ENCODE measurements at places on chromosomes 2 and 18.

- DNase-seq = peak; percentile 19
Measured at GRCh38 chr2:127829845-127830246, 18.9 kb upstream of the WDR33 start.

DNA sequence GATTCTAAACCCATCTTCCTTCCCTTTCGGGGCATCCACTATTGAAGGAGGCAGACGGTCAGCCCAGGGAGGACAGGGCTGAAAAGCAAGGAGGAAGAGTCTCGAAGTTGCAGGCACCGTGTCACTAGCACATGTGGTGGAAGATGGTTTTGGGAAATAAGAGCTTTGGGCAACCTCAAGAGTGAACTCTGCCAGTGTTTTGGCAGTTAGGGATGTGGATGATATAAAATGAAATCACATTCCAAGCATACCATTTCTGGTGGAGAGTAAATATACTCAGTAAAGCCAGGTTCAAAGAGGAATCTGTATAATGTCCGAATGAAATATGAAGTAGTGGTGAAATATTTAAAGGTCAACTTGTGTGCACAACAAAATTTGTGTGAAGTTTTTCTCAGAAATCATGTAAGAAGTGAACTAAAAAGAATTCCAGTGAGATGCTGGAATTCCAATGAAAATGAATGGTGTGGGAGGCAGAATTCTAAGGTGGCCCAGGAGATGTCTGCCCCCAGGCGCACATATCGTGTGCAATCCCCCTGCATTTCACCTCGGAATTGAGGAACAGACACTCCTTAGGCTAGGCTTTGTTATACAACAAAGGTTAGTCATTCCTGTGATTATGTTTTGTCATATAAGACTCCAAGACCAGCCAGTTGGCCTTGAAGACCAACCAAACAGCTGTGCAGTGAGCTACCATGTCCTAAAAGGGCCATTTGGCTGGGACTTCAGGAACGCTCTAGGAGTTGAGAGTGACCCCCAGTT lies 147.1 kb downstream of the SH3BP4 start:
- DNase-seq = no peak

DNA sequence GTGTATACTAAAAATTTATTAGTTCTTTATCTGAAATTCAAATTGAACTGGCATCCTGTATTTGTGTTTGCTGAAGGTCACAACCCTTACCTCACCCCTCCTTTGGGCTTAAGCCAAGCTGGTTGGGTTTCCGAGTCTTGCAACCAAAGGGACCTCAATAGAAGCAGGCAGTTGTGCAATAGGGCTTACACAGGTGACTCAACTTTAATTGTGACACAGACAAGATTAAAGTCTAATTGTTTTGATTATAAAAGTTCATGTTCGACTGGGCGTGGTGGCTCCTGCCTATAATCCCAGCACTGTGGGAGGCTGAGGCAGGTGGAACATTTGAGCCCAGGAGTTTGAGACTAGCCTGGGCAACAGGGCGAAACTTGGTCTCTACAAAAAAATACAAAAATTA lies 71.5 kb downstream of the RAB31 start:
- no peak for DNase-seq

- no peak for DNase-seq
Measured at GRCh38 chr2:62539606-62540407, 33.8 kb upstream of the TMEM17 start.

DNA sequence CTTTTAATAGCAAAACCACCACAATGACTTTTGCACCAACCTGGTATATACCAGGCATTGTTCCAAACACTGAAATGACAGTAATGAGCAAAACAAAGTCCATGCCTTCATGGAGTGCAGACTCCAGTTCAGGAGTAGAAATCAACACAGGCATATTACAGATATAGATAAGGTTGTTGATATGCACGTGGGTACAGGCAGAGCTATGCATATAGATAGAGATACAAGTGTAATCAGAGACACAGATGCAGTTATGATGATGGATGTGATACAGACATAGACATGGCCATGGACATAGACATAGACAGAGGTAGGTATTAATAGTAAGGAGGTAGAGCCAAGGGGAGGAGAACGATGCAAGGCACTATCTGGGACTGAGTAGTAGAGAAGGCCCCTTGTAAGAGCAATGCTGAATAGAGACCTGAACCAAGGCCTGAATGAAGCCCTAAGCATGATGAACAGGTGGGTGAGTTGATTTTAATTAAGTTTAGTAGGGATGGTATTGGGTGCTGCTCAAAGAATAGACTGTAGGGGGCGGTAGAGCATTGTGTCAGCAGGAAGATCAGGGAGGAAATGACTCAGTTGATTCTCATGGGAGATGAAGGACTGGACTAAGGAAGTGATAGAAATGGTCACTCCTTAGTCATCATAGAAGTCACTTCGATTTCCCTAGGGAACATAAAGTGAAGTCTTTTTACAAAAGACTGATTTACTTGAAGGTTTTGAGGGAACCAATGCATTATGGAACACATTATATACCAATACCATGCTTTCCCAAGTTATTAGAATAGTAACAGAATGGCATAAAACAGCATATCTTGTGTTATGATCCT lies 39.4 kb downstream of the CMPK2 start:
- no peak for DNase-seq

DNA sequence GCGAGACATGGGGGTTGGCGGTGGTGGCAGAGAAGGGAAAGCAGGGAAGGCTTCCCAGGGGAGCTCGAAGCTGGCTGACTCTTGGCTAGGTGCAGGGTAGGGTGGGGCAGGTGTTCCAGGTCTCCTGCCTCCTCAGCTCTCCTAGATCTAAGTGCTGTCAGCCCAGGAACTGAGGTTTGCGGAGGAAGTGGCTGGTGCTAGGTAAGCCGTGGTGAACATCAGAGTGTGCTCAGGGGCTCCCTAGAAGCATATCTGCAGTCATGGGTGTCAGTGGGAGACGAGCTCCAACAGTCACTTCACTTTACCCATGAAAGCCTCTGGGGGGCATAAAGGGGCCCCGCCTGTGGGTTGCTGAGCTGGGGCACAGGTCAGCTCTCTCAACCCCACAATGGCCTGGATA lies 34.1 kb downstream of the ARHGEF4 start:
- no peak for DNase-seq

DNA sequence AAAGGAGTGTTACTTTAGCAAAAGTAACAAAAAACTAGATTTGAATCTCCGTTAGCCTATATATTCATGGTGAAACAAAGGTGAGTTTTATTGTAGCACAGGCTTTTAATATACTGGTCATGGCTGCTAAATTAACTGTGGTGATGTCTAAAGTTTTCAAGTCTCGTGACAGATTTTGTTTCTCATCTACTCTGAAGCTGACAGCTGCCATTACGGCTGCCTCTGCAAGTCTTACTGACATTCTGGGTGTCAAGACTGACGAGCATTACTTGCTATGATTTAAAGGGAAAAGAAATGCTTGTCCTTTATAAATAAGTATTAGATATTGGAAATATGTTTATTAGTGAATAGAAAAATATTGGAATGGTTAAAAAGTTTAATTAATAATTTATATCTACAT lies 207.7 kb downstream of the DSEL start:
- no peak for DNase-seq

- DNase-seq = no peak
Measured at GRCh38 chr2:151796774-151797173, 31.4 kb downstream of the ARL5A start.

DNA sequence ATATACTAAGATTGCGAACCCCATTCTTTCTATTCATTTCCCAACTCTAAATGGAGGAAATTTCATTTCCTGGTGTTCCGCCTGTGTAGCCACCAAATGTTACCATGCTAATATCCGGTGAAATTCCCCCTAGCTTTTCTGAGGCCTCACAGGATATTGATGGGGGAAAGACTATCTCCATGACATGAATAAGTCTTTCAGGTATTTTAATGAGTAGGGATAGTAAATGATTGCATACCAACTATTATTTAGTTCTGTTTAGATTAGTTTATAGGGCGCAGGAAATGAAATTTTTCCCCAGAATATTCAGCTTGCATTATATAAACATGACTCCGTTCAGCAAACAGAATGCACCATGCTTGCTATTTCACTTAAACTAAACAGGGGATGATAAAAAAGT lies 55.4 kb downstream of the COL5A2 start:
- no peak for DNase-seq

DNA sequence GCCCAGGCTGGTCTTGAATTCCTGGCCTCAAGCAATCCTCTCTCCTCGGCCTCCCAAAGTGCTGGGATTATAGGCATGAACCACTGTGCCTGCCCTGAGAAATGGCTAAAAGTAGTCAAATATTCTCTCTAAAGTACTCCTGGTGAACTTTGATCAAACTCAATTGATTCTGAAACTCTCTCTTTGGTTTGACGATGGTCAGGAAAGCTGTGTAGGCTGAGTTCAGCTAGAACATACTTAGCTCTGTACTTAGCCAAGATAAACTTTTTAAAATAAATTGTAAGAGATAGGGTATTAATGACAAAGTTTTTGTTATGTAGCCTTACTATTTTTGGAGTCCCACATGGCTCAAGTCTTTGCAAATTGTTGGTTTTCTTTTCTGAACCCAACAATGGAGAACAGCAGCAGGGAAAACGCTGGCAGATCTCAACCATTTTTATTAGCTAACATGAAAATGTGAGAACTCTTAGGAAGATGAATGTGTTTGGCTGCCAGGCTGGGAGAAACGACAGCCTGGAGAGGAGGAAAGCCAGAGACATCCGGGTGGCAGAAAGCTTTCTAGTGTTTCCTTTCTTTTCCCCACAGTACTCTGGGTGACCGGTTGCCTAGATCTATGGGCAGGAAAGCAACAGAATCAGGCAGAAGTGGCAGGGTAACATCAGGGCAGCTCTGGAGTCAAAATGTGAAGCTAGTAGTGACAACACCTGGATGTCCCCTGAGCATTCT lies 193.0 kb upstream of the LHCGR start:
- DNase-seq = no peak

GRCh38 chr2:96146153-96146880 lies 1.1 kb upstream of the DUSP2 start:
- DNase-seq = no peak

DNA sequence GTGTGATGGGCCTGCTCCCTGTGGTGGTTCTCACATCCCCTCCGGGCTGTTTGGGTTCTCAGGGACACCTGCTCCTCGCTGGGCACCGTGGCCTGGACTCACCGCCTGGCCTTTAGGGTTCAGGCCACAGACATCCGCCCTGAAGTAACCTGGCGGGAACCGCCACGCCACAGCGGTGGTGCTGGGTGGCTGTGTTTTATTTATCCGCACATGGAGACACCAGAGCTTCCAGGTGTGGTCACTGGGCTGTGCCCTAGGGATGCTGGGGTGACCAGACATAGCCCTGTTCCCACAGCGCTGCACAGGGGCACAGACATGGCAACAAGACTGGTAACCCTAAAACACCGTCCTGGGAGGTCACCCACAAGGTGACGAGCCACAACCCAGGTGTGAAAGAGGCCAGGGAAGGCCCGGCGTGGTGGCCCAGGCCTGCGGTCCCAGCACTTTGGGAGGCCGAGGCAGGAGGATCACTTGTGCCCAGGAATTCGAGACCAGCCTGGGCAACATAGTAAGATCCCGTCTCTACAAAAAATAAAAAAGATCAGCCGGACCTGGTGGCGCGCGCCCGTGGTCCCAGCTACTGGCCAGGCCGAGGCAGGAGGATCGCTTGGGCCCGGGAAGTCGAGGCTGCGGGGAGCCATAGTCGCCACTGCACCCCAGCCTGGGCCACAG lies 649 bp upstream of the HSBP1L1 start:
- DNase-seq = no peak

- no peak for DNase-seq
Measured at GRCh38 chr2:13607139-13607538, 890.4 kb downstream of the TRIB2 start.

DNA sequence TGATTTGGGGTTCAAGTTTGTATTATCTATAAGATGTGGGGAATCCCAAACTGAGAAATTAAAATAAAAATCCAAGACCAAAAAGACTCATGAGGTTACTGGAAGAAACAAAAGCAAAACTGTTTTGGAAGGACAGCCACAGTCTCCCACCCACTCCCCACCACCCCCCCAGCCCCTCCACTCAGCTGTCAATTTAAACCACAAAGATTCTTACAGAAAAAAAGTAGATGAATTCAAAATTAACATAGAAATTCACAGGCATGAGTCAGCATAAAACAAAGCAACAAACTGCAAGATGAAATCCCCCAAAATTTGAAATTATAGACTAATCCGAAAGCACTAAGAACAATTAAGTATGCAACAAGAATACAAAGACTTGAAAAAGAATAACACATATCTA lies 12.1 kb downstream of the MAP4K3 start:
- DNase-seq = no peak

DNA sequence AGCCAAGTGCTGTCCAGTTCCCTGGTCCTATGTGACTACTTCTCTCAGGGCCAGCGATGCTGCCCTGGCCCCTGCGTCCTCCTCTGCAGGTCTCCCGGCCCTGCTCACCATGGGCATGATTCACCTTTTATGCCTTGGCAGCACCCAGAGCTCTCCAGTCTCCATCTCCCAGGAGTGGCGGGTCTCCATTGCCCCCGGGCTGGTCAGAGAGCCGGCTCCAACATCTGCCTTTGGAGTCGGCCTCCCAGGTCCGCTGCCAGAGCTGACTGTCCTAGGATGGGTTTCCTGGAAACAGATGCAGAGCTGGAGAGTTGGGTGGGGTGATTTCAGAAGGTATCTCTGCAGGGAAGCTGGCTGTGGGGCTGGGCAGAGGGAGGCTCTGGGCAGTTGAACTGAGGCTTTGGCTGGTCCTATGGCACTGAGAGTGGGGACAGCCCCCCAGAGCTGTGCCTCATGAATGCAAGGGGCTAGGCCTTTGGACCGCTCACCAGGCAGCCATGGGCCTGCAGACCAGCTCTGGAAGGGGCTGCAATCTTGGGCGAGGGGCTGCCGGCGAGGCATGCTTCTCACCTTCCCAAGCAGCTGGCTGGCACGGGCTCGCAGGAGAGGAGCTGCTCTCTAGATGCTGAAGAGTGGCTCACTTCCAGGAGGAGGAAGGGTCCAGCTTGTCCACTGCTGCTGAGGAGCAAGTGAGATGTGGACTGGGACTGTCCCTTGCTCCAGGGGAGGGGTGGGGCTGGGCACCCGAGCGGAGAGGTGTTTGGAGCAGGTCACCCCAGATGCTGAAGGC lies 59.8 kb upstream of the HS6ST1 start:
- DNase-seq = no peak

GRCh38 chr2:190190507-190191162 lies 128.1 kb upstream of the MSTN start:
- DNase-seq = no peak

- DNase-seq = no peak
Measured at GRCh38 chr2:202031246-202031951, 2.3 kb upstream of the FZD7 start.

DNA sequence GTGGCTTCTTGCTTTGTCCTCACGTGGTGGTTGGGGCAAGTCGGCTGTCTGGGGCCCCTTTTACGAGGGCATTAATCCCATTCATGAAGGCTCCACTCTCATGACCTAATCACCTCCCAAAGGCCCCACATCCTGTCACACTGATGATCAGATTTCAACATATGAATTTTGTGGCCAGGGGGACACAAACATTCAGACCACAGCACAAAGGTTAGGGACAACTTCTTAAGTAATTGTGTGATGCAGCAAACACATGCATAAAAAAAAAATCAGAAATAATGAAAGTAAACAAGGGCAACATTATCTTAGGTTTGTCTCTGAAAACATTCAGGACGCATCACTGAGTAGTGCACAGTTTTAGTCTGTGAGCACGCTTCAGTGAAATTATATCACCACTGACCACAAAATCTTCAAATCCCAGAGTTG lies 54.2 kb upstream of the FRZB start:
- DNase-seq = no peak

- DNase-seq = no peak
Measured at GRCh38 chr18:52582516-52582915, 242.5 kb downstream of the DCC start.

Measured in right hindlimb (tissue), 1 donor.